A549 treated with DMSO at 1 μM for 4 hours (cell line): ENCODE measurements at places on chromosomes 5 and 9. TPM values are rescaled to one million over a fixed set of nuclear protein-coding genes. Genes with fewer than 3 reads are reported as not detected.

The NCBP1 gene
- total RNA-seq: 20.7 to 34.9 TPM (median 30.2 TPM) in 5 replicates

The CLIC3 gene
- total RNA-seq: 2.2 to 2.7 TPM (median 2.6 TPM) in 5 replicates

The RNF208 gene
- 1.2 to 2.7 TPM (median 1.8 TPM) in 5 replicates for total RNA-seq

The CDKN2B-AS1 gene
- total RNA-seq: not detected in 5 replicates

The EQTN gene
- not detected in 5 replicates for total RNA-seq

The BAAT gene
- total RNA-seq: 0.40 to 0.67 TPM (median 0.57 TPM) in 5 replicates

The F2RL2 gene
- total RNA-seq: 6.0 to 6.8 TPM (median 6.6 TPM) in 5 replicates

The CENPH gene
- total RNA-seq: 23.1 to 31.0 TPM (median 29.2 TPM) in 5 replicates

The SLC6A18 gene
- total RNA-seq: not detected in 5 replicates

The ST8SIA4 gene
- total RNA-seq: 0.36 to 0.91 TPM (median 0.74 TPM) in 5 replicates

The PCDHA6 gene
- 0.08 to 0.10 TPM (median 0.09 TPM) in 3 of 5 replicates, not detected in the others for total RNA-seq

The IL3 gene
- not detected in 5 replicates for total RNA-seq

The TTF1 gene
- total RNA-seq: 15.3 to 17.3 TPM (median 16.9 TPM) in 5 replicates

The HBEGF gene
- total RNA-seq: 6.8 to 10.4 TPM (median 8.0 TPM) in 5 replicates

The IL4 gene
- not detected in 5 replicates for total RNA-seq

The FAM174A gene
- 12.6 to 13.2 TPM (median 13.0 TPM) in 5 replicates for total RNA-seq

The BARHL1 gene
- total RNA-seq: 0.06 TPM in 1 of 5 replicates, not detected in the others

The GIN1 gene
- 4.2 to 5.5 TPM (median 4.6 TPM) in 5 replicates for total RNA-seq

The CDX1 gene
- not detected in 5 replicates for total RNA-seq

The HK3 gene
- not detected in 5 replicates for total RNA-seq

The TRIM14 gene
- total RNA-seq: 10.0 to 14.7 TPM (median 13.6 TPM) in 5 replicates

The CNTLN gene
- total RNA-seq: 4.9 to 6.3 TPM (median 5.9 TPM) in 5 replicates

The RNF180 gene
- total RNA-seq: 0.12 to 0.60 TPM (median 0.41 TPM) in 5 replicates

The SHISAL2B gene
- total RNA-seq: not detected in 5 replicates

The TLN1 gene
- 104 to 127 TPM (median 121 TPM) in 5 replicates for total RNA-seq

The ANKRD31 gene
- total RNA-seq: 0.05 to 0.08 TPM (median 0.08 TPM) in 5 replicates

The RCL1 gene
- total RNA-seq: 39.9 to 43.9 TPM (median 41.9 TPM) in 5 replicates

The CDO1 gene
- not detected in 5 replicates for total RNA-seq

The PRRT1B gene
- 0.54 to 0.88 TPM (median 0.65 TPM) in 4 of 5 replicates, not detected in the other for total RNA-seq

The WHRN gene
- 5.2 to 8.1 TPM (median 6.9 TPM) in 5 replicates for total RNA-seq

The FBN2 gene
- 14.1 to 21.8 TPM (median 20.7 TPM) in 5 replicates for total RNA-seq

The KYAT1 gene
- total RNA-seq: 7.5 to 10.3 TPM (median 8.9 TPM) in 5 replicates

The QRFP gene
- total RNA-seq: not detected in 5 replicates

The ELAVL2 gene
- 0.05 TPM in 1 of 5 replicates, not detected in the others for total RNA-seq

The ABHD17B gene
- 15.1 to 20.0 TPM (median 17.1 TPM) in 5 replicates for total RNA-seq

The FAM53C gene
- 22.4 to 24.1 TPM (median 23.7 TPM) in 5 replicates for total RNA-seq

The PCDHAC2 gene
- 2.6 to 3.2 TPM (median 2.6 TPM) in 5 replicates for total RNA-seq

The GPR151 gene
- total RNA-seq: not detected in 5 replicates

The SLC46A2 gene
- not detected in 5 replicates for total RNA-seq

The TMEM215 gene
- total RNA-seq: not detected in 5 replicates

The TTC16 gene
- total RNA-seq: 0.03 TPM in 1 of 5 replicates, not detected in the others

The SLC35D2 gene
- 14.3 to 21.0 TPM (median 19.6 TPM) in 5 replicates for total RNA-seq

The EFNA5 gene
- 18.4 to 24.8 TPM (median 21.3 TPM) in 5 replicates for total RNA-seq

The STING1 gene
- 0.73 to 1.3 TPM (median 1.00 TPM) in 5 replicates for total RNA-seq

The ASB6 gene
- 22.0 to 25.5 TPM (median 24.9 TPM) in 5 replicates for total RNA-seq

The REEP5 gene
- total RNA-seq: 122 to 150 TPM (median 138 TPM) in 5 replicates

The HARS2 gene
- 36.5 to 41.0 TPM (median 39.5 TPM) in 5 replicates for total RNA-seq

The CA9 gene
- 3.4 to 8.1 TPM (median 6.2 TPM) in 5 replicates for total RNA-seq

The LURAP1L gene
- total RNA-seq: 12.5 to 13.9 TPM (median 12.6 TPM) in 5 replicates

The ARID3C gene
- 0.10 to 0.28 TPM (median 0.22 TPM) in 5 replicates for total RNA-seq

The CTSV gene
- 12.4 to 15.1 TPM (median 13.3 TPM) in 5 replicates for total RNA-seq

The HSPB3 gene
- not detected in 5 replicates for total RNA-seq

The PCDH12 gene
- 0.06 to 0.09 TPM (median 0.09 TPM) in 3 of 5 replicates, not detected in the others for total RNA-seq
